ENCODE measurements at places on chromosomes 7 and 10. TPM values are rescaled to one million over a fixed set of nuclear protein-coding genes. Genes with fewer than 3 reads are reported as not detected.

DNA sequence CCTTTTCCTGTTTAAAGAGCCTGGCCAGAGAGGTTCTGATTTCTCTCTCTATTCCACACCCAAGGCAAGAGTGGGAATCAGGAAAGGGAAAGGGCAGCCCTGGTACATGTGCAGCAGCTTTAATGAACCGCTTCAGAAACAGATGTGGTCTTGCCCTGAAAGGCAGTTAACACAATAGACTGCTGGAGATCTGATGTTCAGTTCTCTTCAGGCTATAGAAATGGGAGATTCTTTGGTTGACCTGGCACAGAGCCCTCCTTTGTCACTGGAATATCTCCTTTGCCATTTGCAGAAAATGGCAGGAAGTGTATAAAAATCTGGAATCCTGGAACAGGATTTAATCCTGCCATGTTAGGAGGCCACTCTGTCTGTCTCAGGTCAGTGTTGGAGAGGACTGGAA is 36.3 kb upstream of the EXOC6 start:
- DNase-seq: no peak

DNA sequence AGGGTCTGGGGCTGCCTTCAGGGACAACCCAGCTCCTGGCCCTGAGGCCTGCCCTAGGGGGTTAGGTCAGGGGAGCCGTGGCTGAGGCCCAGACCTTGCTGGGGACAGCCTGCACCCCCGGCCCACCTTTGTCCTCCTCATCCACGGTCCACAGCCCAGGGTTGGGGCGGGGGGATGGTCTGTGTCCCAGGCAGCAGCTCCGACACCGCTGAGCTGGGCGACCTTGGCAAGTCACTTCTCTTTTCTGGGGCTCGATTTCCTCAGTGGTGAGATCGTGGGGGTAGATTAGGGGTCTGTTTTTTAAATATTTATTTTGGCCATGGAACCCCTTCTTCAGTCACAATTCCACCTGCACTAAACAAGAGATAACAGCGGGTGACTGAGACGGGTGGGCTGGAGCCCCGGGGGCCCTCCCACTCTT is 30.9 kb downstream of the DNAJB12 start:
- DNase-seq: no peak

DNA sequence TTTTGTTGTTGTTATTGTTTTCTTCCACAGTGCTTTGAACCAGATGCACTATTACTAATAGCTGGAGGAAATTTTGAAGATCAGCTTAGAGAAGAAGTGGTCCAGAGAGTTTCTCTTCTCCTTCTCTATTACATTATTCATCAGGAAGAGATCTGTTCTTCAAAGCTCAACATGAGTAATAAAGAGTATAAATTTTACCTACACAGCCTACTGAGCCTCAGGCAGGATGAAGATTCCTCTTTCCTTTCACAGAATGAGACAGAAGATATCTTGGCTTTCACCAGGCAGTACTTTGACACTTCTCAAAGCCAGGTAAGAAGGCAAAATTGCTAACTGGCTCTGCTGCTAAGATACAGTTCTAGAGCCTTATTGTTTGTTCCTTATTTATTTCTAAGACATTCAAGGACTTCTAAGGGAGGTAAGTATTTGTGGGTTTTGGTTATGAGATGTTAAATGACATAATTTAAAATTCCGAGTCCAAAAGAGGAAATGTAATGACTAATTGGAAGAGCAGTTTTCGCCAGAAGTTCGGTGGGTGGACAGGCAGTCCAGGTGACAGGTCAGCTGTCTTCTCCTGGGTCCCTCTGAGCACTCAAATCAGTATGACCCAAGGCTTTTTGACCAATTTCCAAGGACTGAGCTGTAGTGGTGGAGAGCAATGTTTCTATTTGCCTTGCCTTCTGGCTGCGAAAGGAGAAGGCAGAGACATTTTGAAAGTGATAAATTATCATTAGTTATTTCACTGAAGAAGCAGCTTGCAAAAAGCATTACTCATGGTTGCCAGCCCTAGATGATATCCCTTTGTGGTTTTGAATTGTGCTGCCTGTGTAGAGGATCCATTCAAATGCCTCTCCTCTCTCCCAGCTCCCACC is 10.1 kb downstream of the SLC39A12 start:
- no peak for DNase-seq

- no peak for DNase-seq
Observed at GRCh38 chr7:1552200-1552599, 3.8 kb downstream of the TMEM184A start.

DNA sequence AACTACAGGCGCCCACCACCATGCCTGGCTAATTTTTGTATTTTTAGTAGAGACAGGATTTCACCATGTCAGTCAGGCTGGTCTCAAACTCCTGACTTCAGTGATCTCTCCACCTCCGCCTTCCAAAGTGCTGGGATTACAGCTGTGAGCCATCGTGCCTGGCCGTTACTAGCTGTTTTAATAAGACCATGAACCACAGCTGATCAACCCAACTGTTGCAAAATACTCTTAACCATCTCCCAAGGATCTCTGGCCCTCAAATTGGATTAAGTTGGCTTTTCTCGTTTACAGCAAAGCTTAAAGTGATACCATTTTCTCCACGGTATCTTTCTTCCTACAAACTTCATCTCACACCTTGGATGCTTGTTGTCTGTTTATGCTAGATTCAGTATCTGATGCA is 18.3 kb downstream of the ZFAND2A start:
- DNase-seq: peak; percentile 31

DNA sequence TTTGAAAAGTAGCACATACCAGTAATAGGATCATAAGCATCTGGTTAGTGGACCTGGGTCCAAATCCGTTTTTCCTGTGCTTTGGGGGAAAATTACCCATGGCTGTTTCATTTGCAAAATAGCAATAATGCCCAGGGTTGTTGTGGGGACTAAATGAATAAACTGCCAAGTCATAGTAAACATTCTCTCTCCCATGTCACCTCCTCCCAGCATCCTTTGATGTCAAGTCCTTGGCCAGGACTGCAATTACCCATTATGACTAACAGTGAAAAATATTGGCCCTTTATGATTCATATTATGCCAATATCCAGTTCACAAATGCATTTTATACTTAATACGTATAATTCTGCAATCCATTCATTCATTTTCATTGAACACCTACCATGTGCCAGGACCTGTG is 23.0 kb downstream of the TOMM7 start:
- DNase-seq: no peak

- DNase-seq: no peak
Observed at GRCh38 chr7:54946271-54946670, 72.5 kb upstream of the EGFR start.

GRCh38 chr7:151520419-151521261 is 945 bp upstream of the RHEB start:
- peak; percentile 80 for DNase-seq

- no peak for DNase-seq
Observed at GRCh38 chr7:732556-732955, 5.5 kb upstream of the PRKAR1B start.

- no peak for DNase-seq
Observed at GRCh38 chr7:90320418-90320800, 695 bp downstream of the FAM237B start.

- DNase-seq: no peak
Observed at GRCh38 chr7:83130623-83131545, 31.8 kb downstream of the PCLO start.

The ELMO1 gene
- total RNA-seq: 151 TPM

The PLXNA4 gene
- total RNA-seq: 9.0 TPM

The WBP1L gene
- 66.2 TPM for total RNA-seq

The TM9SF3 gene
- 130 TPM for total RNA-seq
